ENCODE measurements at places on chromosomes 7 and 10.
A peak's percentile ranks its signal among the peaks of the same experiment; 100 is the strongest.

DNA sequence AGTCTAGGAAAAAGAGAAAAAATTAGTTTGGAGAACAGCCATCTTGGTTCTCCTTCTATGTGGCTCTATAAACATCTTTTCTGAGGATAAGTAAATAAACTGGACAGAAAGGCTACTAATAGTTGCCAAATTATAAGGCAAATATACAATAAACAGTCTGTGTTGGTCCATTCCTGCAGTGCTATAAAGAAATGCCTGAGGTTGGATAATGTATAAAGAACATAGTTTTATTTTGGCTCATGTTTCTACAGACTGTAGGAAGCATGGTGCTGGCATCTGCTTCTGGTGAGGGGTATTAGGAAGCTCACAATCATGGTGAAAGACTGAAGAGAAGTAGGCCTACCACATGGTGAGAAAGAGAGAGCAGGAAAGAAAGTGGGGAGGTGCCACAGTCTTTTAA lies 209.7 kb downstream of the MACC1 start:
- no peak for DNase-seq

- DNase-seq = no peak
Observed at GRCh38 chr7:97479740-97480290, 252.1 kb upstream of the TAC1 start.

DNA sequence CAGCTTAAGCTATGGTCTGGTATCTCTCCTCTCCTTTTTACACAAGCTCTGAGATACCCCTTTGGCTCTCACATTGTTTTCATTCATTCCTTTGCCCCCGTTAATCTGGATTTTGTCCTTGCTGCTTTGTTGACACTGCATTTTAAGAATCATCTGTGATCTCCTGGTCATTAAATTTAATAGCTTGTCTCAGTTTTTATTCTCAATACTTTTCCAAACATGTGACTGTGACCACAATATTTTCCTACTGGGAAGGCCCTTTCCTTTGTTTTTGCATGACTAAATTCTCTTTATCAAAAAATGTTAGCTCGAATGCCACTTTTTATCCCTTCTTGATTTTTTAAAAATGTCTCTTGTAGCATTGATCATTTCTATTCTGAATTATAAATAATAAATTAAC lies 171.2 kb downstream of the SUGCT start:
- DNase-seq = no peak

DNA sequence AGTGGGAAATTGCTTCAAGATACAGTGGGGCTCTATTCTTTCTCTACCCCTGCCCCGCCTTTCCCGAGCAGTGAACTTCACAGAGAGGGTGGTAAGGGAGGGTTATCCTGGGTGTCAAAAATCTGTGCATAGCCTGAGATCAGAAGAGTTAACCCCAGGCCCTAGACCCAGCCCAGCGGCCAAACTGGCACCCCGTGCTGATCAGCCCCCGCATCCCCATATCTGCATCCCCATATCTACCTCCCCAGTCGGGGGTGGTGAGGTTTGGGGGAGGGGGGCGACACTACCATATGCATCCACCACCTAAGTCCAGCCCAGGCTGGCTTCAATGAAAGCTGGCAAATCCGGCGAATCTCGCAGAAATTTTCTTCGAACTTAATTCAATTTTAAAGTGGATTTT lies 7.0 kb upstream of the DLX6 start:
- no peak for DNase-seq

DNA sequence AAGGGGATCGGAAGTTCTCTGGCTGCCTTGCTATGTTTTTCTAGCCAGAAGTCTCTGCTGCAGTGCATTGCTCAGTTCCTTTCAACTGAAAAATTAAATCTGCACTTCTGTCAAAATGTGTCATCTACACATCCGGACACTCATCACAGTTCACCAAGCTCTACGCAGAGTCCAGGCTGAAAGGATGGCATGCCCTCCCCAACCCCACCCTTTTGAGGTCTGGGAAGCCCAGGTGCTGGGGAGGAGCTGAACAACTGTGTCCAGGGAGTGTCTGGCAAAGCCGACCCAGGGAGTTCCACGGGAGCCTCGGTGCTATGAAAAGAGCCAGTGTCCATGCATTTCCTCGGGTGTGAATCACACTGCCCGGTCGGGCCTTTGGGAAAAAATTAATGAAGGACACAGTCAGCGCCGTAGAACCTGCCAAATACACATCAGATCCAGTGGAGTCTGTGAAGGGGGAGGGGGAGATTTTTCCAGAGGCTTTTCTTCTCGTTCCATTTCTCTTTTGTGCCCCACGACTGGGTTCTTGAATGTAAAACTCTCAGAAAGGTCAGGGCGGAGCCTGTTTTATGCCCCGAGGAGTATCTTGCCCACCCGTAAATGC lies 757 bp upstream of the PALS2 start:
- DNase-seq = no peak

GRCh38 chr10:13335881-13336280 lies 12.2 kb downstream of the SEPHS1 start:
- DNase-seq = no peak

DNA sequence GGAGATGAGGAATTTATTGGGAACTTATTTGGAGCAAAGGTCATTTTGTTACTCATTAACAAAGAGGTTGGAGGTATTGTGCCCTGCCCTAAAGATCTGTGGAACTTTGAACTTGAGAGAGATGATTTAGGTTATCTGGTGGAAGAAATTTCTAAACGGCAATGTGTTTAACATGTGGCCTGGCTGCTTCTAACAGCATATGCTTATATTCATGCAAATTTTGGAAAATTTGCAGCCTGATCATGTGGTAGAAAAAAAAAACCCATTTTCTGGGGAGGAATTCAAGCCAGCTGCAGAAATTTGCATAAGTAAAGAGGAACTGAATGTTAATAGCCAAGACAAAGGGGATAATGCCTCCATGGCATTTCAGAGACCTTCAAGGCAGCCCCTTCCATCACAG lies 10.7 kb upstream of the PANK1 start:
- DNase-seq = no peak

GRCh38 chr7:47452715-47453092 lies 129.2 kb downstream of the TNS3 start:
- no peak for DNase-seq

- no peak for DNase-seq
Observed at GRCh38 chr10:95664543-95664942, 8.0 kb upstream of the ALDH18A1 start.

DNA sequence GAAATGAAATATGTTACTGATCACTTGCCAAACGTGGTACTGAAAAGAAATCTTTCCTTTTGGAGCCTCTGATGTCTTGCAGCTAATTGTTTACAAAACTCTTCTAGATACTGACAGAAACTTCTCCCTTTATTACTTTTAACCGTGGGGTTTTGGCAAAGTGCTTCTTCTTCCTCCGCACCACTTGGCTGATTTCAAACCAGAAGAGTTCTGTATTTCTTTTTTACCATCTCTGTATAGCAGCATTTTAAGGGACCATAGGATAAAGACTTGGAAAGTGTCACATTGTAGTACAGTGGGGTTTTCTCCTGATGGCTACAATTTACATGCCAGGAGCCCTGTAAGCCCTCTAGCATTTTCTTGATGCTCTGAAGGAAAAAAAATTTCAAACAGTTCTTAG lies 21.9 kb upstream of the CREB5 start:
- no peak for DNase-seq

- no peak for DNase-seq
Observed at GRCh38 chr7:130226333-130226732, 18.7 kb downstream of the SSMEM1 start.

GRCh38 chr10:77500754-77501151 lies 136.9 kb downstream of the KCNMA1 start:
- DNase-seq = no peak

GRCh38 chr7:115133248-115133647 lies 211.4 kb downstream of the MDFIC start:
- no peak for DNase-seq

DNA sequence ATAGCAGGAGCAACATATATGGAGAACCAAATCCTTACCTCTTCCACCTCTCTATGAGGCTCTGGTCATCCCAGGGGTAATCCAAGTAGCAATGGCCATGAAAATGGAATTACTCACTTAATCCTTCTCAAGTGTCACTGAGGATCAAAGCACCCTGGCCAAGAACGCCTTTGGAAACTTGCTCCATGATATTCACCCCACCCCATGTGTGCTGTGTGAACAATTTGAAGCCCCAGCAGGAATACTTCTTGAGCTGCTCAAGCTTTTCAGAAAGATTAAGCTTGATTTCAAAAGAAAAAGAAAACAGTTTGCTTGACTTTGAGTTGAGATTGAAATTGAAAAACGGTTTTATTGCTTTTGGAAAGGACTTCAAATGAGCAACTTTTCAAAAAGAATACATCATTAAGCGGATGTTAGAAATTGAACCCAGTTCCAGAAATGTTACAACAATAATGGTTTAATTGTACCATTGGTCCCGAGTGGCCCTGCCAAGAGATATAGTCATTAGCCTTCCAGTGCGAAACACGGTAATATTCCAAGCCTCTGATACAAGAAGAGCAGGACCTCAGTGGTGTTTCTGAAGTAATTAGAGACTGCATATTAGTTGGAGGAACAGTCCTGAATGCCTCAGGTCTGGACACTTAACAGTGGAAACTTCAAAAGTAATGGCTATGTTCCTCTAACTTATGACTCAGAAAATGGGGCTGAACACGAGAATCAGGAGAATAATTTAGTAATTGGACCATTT lies 208.1 kb downstream of the NEBL start:
- no peak for DNase-seq

DNA sequence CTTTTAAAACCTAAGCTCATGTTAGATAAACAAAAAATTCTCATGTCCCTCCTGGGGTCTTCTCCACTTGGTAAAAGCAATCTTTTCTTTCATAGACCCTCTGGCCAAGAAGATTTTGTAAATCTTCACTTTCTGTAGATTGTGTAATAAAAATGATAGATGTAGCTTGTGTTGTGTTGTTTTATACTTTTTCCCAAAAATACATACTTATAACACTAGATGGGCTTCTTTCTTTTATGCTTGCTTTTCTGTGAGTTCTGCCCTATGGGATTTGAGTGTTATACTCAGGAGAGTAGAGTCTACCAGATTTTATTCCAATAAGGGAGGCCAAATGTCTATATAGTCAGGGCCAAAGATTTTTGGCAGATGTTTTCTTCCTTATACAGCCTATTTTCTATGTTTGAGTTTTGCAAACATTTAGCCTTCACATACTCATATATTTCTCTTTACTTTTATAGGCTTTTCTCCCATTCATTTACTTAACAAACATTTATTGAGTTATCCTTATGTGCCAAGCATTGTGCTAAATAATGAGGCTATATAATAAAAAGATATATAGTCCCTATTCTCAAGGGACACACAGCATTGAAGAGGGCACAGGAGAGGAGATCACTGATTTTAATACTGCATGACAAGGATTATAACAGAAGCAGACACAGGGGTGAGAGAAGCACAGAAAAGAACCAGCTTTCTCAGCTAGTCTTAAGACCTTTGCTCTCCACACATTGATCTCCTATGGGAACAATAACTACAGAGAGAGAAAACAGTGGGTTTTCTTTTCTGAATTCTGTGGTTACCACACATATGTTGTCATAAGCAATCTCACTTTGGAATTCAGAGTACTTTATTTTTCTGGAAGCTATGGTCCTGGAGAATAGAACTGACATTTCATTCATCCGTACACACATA lies 58.0 kb upstream of the PNLIP start:
- no peak for DNase-seq

GRCh38 chr10:60358282-60358681 lies 31.4 kb downstream of the ANK3 start:
- DNase-seq = no peak

- DNase-seq = no peak
Observed at GRCh38 chr10:96996275-96996965, 164.3 kb downstream of the LCOR start.

- no peak for DNase-seq
Observed at GRCh38 chr7:100156331-100157068, 2.0 kb downstream of the TRAPPC14 start.

GRCh38 chr10:87761892-87762291 lies 56.1 kb downstream of the ATAD1 start:
- DNase-seq = no peak

DNA sequence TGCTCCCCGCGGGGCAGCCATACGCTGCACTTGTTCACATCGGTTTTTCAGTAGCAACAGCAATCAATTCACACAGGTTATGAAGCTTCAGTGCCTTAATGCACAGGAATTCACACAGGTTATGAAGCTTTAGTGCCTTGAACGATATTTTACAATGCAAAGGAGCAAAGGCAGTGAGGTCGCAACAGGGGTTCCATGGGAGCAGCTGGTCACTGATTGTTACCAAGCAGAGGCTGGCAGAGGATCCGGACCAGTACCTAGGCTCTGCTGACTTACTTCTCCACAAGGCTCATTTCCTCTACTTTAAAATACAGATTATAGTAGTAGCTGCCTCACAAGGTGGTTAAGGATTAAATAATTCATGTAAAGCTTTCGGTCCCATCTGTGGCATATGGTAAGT lies 95.2 kb upstream of the ODAD2 start:
- DNase-seq = no peak

DNA sequence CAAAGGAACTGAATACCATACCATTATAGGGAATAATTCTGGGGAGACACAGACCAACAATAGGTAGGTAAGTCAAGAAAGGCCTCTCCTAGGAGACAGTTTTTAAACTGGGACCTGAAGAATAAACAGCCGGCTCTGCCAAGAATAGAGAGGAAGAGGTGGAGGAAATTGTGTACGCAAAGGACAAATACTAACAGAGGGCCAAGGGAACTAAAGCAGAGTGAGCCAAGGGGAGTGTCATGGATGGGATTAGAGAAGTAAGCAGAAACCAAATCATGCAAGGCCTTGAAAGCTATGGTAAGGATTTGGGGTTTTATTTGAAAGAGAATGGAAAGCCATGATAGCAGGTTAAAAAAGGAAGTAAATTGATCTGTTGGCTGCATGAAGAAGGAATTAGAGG lies 18.1 kb upstream of the ITGB8 start:
- no peak for DNase-seq

GRCh38 chr7:45682836-45683555 lies 108.8 kb downstream of the ADCY1 start:
- DNase-seq = no peak

GRCh38 chr10:60848126-60848525 lies 69.8 kb downstream of the CDK1 start:
- DNase-seq = peak; percentile 3

DNA sequence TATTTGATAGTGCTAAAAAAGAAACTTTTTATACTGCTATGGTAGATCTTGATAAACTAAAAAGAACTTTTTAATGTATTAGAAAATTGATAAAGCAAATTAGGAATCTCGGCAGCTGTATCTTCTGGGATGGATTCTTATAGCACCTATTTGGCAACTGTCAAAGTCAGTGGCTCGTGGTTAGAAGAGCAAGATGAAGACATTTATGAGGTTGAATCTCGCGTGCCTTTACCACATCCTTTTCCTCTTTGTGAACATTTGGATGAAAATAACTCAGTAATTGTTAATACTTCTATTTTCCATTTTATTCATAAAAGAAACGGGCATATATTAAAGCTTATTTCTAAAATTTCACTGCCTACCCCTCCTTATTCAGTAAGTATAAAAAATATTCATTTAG lies 76.2 kb downstream of the CYP51A1 start:
- no peak for DNase-seq

DNA sequence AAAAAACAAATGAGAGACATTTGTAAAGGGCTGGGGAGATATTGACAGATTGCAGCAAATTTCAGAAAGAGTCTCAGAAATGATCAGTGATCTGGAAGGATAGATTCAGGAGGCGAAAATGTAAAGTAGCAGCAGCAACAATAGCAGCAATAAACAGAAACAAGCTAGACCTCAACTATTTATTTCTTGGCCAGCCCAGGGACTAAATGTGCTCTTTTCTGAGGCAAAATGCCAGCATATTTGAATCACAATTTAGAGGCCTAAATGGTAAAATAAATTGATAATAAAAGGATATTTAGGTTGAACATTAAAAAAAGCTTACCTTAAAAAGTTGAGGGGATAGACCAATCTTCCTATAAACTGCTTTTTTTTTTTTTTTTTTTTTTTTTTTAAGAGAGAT lies 134.6 kb upstream of the ITGB1 start:
- DNase-seq = no peak

All from GOT3 (cell line).